ENCODE measurements at places on chromosomes 5 and 9.

GRCh38 chr9:70407081-70407503 is 7.4 kb downstream of the KLF9 start:
- DNase-seq, result no peak

DNA sequence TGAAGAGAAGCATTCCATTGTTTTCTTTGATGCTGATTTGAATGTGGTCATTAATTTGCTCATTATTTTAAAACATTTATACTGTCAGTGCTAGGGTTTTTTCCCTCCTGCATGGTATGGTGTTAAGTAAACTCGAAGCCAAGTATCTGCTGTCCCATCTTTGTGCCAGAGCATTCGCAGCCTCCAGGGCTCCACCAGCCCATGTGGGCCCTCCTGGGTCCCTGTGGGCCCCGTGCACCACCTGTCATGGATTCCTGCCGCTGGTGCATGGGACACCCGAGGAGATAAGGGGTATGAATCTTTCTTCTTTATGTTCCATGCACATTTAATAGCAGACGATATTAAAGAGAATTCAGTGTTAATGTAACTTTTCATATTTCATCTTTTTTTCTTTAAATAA is 95.1 kb downstream of the TRIO start:
- no peak for DNase-seq

- no peak for DNase-seq
These were observed 14.5 kb upstream of the ANKRD55 start for GRCh38 chr5:56247592-56247991.

- no peak for DNase-seq
These were observed 140.7 kb downstream of the C9orf50 start for GRCh38 chr9:129480227-129480626.

DNA sequence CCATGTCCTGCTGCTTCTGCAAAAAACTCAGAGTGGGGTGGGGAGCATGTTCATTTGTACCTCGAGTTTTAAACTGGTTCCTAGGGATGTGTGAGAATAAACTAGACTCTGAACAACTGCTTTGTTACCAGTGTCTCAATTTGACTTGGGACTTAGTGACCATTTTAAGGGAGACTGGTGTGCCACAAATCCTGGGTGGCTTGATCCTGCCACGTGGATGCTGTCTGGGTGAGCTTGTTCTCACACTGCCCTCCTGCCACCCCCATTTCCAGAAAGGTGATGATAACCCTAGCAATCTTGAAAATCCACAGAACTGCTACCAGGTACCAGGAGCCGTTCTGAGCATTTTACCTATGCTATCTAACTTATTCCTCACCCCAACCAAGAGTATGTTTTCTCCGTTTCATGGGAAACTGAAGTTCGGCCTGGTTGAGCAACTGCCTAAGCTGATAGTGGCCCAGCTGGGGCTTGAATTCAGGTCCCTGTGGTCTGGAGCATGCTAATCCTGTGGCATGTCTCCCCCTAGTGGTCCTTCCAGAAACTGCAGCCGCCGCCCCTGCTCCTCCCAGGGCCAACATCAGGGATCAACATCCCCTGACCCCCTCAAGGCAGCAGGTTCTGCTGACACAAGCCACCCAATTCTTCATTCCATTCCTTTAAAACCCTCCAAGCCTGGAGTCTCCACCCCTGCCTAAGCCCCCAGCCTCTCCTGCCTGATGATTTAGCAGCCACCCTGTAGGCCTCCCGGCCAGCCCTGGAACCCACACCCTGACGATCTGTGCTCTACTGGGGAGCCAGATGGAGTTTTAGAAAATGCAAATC is 2.8 kb downstream of the IL3 start:
- peak; percentile 15 for DNase-seq

DNA sequence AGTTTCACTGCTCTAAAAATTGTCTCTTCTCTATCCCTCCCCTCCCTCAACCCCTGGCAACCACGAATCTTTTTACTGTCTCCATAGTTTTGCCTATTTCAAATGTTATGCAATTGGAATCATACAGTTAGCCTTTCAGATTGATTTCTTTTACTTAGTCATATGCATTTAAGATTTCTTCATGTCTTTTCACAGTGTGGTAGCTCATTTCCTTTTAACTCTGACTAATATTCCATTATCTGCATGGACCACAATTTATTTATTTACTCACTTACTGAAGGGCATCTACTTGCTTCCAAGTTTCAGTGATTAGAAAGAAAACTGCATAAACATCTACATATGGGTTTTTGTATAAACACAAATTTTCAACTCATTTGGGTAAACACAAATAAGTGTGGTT is 372.3 kb downstream of the CDH18 start:
- DNase-seq, result no peak

DNA sequence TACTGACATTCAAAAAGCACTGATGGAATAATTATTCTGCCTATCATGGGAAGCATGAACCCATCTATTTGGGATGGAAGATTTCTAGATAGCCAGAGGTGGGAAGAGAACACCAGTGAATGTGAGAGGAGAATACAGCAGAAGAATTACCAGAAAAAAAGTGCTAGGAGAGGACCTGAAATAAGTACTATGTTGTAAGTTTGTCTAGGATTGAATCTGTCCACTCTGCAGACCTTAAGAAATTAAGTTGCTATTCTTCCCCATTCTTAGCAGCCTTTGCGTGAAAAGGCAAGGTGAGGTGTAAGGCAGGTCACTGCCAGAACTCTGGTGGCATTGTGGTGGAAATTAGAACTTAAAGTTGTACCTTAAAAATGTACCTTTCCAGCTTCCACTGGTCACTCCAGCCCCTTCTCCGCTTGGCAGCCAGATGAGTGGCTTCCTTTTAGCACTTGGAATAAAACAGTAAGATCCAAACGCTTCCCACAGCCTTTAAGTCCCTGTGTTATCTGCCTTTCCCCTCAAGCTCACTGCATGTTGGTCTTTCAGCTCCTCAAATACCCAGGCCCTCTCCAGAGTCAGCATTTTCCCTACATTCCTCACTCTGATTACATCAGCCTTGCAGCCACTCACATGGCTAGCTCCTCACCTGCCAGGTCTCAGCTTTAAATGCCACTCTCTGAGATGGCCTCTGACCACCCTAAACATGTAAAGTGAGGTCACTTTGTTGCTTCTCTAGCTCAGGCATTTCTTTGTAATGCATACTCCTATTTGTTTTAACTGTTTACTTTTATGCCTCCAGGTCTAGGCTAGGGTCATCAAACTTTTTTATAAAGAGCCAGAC is 253.0 kb downstream of the EPB41L4A start:
- DNase-seq, result no peak

DNA sequence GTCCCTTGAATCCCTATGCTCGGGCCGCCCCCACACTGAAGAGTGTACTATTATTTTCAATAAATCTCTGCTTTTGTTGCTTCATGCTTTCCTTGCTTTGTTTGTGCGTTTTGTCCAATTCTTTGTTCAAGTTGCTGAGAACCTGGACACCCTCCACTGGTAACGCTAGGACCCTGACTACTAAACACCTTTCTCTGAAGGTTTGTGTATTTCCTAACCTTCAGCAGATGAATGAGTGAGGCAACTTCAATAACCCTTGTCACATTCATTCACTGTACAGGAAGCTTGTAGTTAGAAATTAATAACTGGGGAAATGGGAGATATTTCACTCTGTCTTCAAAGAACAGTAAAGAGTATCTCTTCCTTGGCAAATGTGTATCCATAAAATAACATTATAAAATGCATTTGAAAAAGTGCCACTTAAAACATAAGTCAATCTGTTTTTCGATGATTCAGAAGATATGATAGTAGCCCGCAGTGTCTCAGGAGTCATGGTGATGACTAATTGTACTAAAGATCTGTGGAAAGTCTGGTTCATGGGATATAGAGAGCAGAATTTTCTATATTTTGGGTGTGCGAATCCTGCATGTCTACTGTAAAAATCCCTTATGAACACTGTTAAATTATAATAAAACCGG is 43.2 kb upstream of the ANKH start:
- no peak for DNase-seq

DNA sequence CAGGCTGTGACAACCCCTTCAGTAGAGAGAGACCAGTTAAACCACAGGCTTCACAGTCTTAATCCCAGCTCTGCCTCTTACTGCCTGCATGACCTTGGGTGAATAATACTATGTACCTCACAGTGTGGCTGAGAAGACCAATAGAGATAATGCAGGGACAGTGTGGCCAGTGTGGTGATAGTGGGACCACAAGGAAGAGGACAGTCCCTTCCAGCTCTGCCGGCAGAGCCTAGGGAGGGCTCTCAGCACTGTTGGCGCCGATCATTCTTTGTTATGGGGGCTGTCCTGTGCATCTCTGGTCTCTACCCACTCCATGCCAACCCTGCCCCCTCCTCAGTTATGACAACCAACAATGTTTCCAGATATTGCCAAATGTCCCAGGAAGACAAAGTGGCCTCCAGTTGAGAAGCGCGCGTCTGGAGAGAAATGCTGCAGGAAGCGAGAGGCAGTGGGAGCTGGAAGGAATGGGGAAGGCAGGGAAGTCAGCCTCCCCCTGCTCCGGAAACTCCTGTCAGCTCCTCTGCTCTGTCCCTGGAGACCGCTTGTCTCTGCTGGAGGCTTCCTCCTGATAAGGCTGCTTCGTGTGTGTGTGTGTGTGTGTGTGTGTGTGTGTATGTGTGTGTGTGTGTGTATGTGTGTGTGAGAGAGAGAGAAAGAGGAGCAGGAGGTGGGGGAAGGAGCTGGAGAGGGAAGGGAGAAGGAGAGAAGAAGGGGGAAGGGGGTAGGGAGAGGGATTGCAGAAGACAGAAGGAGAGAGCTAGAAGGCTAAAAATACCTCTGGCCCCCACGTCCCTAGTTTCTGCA is 31.8 kb upstream of the FABP6 start:
- no peak for DNase-seq

- no peak for DNase-seq
These were observed 141.5 kb upstream of the FSTL4 start for GRCh38 chr5:133753856-133754255.

GRCh38 chr9:16136451-16136850 is 583.6 kb downstream of the CCDC171 start:
- DNase-seq, result no peak

- DNase-seq, result peak; percentile 60
These were observed 111.1 kb downstream of the VAV2 start for GRCh38 chr9:133880851-133881661.

- DNase-seq, result no peak
These were observed 50.5 kb downstream of the COMMD10 start for GRCh38 chr5:116135344-116135743.

DNA sequence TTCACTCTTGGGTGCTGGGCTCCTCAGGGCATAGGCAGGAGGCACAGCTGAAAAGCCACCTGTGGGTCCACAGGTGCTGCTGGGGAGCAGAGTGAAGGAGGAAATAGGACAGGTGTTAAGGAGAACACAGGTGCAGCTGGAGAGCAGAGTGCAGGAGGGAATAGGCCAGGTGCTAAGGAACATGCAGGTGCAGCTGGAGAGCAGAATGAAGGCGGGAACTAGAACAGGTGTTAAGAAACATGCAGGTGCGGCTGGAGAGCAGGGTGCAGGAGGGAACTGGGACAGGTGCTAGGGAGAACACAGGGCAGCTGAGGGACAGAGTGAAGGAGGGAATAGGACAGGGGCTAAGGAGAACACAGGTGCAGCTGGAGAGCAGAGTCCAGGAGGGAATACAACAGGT is 43.8 kb upstream of the PLEKHG4B start:
- DNase-seq, result peak; percentile 49

- DNase-seq, result no peak
These were observed 613.7 kb upstream of the CDH18 start for GRCh38 chr5:20601678-20602100.

DNA sequence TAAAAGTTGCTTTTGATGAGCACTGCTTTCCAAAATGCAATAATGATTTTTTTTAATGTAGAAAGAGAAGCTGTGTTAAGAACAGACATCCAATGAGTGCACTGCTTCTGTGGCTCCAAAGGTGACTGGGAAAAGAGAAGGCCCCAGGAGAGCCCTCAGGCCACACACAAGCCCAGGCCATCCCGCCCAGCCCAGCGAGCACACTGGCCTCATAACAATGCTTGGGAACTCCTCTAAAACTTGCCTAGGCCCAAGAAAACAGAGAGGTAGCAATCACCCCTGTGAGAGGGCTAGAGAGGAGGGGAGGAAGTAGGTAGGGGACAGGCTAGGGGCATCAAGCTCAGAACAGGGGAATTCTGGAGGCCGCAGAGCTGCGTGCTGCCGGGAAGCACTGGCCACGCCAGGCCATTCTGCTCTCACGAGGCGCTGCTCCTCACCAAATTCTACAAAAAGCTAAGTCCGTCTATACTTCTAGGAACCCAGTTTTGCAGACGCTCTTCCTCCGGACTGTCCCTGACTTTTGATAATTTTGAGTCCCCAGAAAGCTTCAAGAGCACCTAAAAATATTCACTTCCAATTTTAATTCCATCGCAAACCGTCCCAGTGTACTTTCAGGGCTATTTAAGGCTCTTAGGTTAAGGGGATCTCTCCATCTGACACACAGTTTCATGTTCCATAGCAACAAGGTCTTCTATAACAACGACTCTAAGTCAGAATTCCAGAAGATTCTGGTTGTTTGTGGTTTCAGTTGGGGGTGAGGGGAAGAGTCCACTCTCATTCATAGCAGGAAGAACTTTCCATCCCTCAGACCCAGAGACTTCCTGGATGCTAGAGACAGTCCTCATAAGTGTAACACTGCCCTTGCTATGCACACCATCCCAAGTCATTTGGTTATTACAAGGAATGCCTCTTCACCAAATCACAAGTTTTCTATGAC is 51.0 kb downstream of the HABP4 start:
- DNase-seq, result no peak

DNA sequence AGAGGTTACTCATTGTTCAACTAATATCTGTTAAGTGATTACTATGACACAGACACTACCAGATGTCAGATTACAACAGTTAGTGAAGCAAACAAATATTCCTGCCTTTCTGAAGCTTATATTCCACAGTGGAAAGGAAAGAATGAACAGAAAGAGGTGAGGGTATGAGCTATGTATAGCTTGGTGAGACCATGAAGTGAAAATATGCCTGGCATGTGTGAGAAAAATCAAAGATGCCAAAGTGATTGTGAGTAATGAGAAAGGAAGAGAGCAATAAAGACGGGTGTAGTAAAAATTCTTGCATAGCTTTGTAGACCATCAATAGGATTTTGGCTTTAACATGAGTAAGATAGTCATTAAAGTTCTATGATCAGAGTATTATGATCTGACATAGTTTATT is 734.5 kb upstream of the NUDT12 start:
- DNase-seq, result no peak

DNA sequence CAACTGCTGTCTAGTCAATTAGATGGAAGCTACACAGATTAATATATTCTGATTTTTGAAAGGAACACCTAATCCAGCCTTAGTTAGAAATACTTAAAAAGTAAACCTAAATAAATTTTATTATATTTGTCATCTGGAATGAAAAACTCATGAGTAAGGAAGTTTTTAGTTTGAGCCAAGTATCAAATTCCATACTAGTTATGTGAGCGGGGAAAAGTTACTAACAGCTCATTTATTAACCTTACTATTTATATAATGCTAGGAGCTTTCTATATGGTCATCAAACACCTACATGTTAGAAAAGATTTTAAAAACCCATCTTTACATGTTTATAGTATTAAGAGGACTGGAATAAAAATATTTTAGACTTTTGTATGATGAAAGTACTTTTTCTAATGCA is 41.6 kb upstream of the POU5F2 start:
- no peak for DNase-seq

Measured in NCI-H2081 (cell line).